Occipital lobe (tissue), 3 donors: ENCODE measurements at places on chromosomes 1 and 21.

GRCh38 chr1:149885339-149886120 is 13.8 kb upstream of the BOLA1 start:
- DNase-seq = peak; percentile 76

- no peak for DNase-seq
Observed at GRCh38 chr21:29639366-29640079, 300.3 kb downstream of the GRIK1 start.

DNA sequence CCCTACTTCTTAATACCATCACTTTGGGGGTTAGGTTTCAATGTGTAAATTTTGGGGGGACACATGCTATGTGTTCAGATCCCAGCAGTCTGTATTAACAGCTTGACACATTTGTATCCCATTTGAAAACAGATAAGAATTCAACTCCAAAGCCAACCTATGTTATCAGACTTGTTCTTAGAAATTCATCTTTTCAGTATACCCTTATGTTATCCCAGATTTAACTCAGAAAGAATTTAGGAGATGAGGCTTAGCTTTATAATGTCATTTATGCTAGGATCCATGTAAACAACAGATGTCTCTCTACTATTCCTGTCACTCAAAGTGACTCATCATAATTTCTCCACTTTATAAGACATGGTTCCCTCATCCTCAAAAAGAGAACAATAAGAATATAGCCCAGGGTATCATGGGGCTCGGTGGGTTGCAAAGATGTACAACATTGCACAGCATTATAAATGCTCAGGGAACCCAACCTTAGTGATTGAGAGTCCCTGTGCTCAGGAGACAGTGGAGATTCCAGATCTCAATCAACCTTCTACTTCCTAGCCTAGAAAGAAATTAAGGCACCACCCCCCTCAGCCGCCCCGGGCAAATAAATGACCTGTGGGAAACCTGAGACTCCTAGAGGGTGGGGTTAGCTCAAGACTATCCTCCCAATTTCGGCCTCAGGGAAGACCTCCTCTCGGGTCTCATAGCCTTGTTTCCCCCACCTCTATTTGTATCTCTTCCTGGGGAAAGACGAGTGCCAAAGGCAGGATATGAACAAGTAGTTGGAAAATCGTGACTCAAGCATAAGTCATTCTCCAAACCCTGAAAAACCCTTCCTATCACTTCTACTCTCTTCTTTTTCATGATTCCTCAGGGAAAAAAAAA is 265.1 kb upstream of the CAMK1G start:
- no peak for DNase-seq

- DNase-seq = no peak
Observed at GRCh38 chr1:20472860-20473711, 12.9 kb downstream of the CAMK2N1 start.

GRCh38 chr1:193658691-193659090 is 472.3 kb upstream of the B3GALT2 start:
- no peak for DNase-seq

GRCh38 chr1:28341591-28341990 is 12.8 kb downstream of the MED18 start:
- DNase-seq = no peak

DNA sequence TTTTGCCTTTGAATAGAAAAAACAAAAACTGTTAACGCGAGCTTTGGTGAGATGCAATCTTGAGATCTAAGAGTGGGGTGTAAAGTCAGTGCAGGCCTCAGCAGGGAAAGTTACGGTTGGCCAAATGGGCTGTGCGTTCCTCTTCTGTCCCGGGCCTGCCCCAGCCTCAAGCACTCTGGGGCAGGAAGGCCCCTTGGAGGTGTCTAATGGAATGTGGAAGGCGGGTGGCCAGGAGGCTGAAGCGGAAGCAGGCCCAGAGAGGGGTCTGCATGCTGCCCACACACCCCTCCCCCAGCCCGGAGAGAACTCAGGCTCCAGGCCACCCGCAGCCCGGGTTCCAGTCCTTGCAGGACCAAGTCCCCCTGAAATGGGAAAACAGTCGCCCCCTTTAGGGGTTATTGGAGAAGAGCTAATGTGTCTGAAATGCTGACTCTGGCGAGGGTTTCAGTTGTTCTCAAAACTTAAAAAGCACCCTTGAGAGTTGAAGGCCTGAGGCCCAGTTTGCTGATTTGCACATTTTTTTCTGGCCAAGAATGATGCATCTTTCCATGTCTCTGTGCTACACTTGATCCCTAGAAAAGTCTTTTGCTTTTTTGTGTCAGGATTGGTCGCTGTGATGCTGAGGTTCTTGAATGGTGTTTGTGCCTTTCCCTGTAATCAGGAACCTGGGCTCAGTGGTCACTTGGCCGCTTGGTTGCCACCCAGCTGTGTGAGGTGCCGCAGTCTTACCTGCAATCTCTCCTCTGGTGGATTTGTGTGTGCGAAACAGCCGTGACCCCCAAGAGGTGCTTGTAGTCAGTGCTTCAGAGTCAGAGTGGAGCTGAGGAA is 2.0 kb downstream of the COL18A1 start:
- DNase-seq = no peak

DNA sequence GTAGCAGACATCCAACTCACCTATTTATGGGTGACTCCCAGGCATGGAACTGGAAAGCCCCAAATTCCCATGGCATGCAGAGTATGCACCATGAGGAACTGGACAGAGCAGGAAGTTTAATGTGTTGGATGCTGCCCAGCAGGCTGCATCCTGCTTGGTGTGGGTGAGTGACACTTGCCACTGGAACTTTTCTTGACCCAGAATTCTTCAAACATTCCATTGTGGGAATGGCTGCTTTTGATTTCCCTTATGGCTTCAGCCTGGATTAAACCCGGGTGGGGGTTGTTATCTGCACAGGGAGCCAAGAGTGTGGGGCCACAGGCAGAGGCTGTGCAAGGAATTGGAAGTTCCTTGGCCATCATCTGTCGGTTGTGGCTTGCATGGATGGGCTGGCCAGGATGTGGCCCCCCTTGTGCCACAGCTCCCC is 26.9 kb upstream of the BACE2 start:
- DNase-seq = no peak

DNA sequence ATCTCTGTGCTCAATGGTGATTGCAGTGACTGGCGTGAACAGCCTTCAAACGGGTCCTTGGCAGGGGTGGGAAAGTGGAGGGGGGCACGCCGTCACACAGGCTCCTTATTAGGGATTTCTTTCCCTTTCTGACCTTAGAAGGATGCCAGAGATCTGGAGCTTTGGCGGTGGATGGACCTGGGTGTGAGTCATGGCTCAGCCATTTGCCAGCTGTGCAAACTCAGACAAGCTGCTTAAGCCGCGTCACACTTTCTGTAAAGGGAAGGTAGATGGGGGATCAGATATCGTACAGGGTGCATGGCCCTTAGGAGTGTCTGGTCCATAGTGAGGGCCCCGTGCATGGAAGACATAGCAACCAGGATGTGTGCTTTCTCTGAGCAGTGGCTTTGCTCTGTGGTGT is 48.3 kb upstream of the C1orf174 start:
- no peak for DNase-seq

DNA sequence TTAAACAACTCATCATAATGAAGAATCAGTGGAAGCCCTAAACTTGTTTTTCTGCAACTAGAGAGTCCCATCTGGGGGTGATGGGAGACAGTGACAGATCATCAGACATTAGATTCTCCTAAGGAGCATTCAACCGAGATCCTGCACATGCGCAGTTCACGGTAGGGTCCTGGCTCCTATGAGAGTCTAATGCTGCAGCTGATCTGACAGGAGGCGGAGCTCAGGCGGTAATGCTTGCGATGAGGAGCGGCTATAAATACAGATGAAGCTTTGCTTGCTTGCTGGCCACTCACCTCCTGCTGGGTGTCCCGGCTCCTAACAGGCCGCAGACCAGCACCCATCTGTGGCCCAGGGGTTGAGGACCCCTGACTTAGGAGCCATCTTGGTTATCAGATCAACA is 247.2 kb downstream of the FMN2 start:
- DNase-seq = no peak

DNA sequence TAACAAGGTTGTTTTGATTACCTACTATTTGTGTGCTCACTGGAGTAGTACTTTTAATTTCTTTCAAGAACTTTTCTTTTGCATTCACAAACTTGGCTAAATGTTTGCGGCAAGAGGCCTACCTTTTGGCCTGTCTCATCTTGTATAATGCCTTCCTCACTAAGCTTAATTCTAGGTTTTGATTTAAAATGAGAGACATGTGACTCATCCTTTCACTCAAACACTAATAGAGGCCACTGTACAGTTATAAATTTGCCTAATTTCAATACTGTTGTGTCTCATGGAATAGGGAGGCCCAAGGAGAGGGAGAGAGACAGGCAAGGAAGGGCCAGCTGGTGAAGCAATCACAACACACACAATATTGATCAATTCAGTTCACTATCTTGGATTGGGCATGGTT is 66.1 kb downstream of the ZNF644 start:
- DNase-seq = no peak

DNA sequence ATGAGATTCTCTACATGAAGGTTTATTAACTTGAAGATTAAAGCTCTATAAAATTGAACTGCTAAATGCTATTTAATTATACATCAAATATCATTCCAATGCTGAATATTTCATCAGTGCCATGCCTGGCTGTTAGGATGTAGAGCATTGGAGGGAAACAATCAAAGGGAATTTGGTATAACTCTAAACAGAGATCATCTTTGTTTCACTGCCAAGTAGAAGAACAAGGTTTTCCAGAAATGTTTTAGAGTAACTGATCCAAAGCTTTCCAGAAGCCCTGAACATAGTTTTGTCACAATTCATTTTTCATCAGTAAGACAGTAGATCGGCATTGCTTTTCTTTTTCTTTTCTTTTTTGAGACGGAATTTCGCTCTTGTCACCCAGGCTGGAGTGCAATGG is 5.9 kb upstream of the DSTYK start:
- no peak for DNase-seq

DNA sequence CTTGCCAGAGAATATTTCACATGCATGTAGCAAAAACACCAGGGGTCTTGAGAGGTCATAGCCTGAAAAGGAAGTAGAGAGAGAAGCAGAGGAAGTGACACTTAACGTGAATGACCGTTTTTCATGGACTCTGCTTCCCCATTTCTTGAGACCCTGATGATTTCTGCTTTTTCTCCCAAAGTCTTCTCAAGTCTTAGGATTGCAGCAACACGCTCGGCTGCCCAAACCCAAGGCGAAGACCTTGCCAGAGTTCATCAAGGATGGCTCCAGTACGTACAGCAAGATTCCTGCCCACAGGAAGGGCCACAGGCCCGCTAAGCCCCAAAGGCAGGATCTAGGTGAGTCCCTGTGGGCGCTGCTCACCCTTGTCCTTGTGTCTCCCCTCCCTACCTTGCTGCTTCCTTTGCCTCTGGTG is 12.8 kb downstream of the THEMIS2 start:
- DNase-seq = no peak

DNA sequence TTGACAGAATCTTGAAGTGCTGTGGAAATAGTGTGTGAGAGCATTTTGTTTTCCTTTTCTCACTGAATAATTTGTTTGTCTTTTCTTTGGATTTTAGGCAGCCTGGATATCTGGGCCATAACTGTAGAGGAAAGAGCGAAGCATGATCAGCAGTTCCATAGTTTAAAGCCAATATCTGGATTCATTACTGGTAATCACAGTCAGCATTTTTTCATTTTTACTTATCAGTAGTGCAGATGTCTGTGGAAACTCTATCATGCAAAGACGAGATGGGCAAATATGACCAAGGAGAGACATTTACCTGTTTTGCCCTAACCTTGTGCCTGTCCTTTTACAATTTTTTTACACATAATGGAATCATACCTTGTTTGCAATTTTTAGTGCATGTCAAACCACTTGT is 78.8 kb downstream of the ITSN1 start:
- no peak for DNase-seq

GRCh38 chr1:222592171-222592570 is 2.4 kb upstream of the TAF1A start:
- DNase-seq = no peak

DNA sequence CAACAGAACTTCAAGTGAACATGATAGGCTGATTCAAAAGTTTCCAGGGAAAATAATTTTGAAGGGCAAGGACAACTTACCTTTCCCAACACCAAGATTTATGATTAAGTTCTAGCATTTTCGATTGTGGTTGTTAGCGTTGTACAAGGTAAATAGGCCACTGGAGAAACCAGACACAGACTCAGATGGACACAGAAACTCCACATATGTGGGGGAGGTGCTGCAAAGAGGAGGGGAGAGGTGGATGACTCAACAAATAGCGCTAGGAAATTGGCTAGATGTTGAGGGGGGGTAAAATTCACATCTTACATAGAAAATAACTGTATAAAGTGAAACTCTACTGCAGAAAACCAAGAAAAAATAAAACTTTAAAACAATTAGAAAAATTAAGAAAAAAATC is 564.4 kb downstream of the MATN1 start:
- DNase-seq = no peak

GRCh38 chr1:46400421-46400820 is 6.3 kb downstream of the FAAH start:
- DNase-seq = no peak

DNA sequence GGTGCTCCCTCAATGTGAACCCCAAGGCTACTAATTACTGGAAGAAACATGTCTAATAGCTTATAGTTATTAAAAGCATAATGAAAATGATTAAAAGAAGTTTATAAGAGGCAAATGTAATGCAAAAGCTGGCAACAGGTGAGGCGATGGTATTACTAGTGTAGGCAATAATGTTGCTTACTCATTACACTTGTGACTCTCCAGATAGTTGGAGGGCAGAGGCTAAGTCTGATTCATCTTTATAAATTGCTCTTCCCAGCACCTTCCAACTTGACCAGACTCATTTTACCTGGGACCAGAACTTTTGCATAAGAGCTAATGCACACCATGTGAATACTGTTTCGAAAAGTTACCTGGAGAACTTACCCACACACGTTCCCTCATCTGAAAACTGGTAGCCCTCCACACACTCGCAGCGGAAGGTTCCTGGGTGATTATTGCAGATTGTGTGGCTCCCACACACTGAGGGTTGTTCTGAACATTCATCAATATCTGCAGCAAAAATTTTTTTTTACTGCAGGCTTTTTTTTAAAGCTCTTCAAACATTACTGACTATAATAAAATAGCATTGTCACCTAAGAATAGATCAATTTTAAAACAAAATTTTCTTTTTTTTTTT is 48.0 kb downstream of the NID1 start:
- DNase-seq = no peak

DNA sequence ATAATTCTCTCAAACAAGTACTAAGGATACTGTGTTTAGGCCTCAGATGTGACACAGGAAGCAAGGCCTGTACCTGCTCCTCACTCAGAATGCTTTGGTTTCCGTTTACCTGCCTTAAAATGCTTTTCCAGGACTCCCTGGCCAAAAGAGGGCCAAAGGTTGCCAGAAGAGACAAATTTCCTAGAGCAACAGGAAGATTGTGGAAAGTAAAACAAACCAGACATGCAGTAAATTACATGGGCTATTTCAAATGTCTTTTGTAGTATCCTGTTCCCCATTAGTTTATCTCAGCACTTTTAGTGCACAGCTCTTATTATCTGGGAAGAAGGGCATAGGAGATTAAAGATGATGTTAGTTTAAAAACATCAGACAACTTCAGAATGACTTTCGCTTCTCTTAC is 280.0 kb downstream of the NFIA start:
- no peak for DNase-seq

- DNase-seq = no peak
Observed at GRCh38 chr21:40299451-40299850, 432.2 kb downstream of the PCP4 start.
